ENCODE measurements at places on chromosomes 7 and 10.

DNA sequence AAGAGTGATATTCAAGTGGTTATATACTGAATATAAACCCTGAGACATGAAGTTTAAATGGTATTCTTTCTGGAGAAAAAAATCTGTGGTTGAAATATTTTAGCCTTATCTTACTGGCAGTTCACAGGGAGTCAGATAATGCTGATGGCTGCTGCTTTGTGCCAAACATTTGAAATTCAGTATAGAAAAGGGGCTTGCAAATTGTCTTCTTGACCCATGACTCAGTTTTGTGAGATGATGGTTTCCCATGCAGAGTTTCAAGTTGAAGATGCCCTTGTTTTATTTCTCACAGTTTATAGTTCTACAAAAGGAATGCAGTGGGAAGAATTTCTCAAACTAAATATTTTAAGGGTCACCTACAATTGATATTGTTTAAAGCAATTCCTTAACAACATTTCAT, 251.1 kb upstream of the MEOX2 start:
- DNase-seq: no peak

- no peak for DNase-seq
These were observed 23.2 kb downstream of the STEAP1B start for GRCh38 chr7:22476824-22477223.

- DNase-seq: no peak
These were observed 129.0 kb downstream of the ARHGAP22 start for GRCh38 chr10:48475943-48476278.

- DNase-seq: no peak
These were observed 71.1 kb downstream of the PTPRN2 start for GRCh38 chr7:158516524-158516923.

- no peak for DNase-seq
These were observed 10.4 kb downstream of the GRM3 start for GRCh38 chr7:86653919-86654659.

DNA sequence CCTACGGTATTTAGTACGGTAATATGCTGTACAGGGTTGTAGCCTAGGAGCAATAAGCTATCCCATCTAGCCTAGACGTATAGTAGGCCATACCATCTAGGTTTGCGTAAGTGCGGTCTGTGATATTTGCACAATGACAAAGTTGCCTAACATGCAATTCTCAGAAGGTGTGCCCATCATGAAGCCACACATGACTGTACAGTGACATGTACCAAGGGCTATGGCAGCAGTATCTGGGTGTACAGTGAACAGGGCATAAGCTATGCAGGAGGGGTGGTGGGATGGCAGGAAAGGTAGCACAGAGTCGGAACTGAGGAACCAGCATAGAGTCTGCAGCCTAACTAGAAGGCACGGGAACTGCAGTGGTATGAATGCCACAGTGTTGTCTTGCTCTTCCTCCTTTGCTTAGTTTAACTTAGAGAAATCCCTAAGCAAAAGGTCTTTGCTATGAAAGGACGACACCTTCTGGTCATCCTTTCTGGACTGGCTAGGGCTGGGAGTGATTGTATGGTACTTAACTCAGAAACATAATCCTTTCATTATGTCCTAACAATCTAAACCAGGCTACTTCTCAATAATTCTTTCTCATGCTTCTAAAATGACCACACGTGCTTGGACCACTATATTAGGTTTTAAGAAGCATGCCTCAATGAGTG, 93.5 kb downstream of the DYNC1I1 start:
- DNase-seq: no peak

GRCh38 chr7:2710286-2710655, 22.3 kb downstream of the AMZ1 start:
- no peak for DNase-seq

- DNase-seq: no peak
These were observed 201.3 kb upstream of the CDCA7L start for GRCh38 chr7:22146961-22147512.

DNA sequence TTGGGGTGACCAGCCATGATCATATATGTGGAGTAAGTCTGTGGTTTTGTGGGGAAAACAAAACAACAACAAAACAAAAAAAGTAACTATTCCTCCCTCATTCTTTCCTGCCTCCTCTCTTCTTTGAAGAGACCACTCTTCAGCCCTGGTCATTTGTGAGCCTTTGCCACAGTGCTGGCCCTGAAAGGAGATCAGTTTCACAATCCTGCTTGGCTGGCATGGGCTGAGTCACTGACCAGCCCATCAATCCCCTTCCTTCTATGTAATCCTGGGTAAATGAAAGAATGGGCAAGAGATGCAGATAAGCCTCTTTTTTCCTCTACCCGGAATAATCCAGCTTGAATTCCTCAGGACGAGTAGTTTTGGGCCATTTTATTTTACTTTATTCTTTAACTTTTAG, 13.6 kb downstream of the CSTF2T start:
- no peak for DNase-seq

DNA sequence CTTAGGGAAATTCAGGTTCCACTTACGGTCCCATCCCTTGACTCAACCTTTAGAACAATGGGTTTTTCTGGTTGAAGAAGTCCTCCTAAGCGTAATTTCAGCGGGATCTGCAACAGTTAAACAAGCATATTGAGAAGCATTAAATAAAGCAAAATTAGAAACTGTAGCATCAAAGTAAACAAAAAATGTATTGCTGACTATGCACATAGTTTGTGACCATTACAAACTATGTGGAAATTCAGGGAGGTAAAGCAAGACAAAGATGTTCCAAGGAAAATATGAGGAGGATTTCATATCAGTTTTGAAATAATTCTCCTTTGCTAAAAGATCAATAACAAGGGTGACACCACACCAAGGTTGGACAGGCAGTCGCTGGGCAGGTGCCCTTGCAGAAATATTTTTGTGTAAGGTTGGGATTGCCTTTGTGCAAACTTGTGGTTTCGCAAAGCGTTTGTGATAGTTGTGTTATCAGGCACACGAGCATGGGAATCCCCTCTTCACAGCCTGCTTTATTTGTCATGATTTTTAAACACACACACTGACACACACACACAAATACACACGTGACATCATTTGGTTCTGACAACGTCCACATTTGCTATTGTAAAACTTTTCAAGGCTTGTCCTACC, 5.4 kb upstream of the CYP3A5 start:
- no peak for DNase-seq

DNA sequence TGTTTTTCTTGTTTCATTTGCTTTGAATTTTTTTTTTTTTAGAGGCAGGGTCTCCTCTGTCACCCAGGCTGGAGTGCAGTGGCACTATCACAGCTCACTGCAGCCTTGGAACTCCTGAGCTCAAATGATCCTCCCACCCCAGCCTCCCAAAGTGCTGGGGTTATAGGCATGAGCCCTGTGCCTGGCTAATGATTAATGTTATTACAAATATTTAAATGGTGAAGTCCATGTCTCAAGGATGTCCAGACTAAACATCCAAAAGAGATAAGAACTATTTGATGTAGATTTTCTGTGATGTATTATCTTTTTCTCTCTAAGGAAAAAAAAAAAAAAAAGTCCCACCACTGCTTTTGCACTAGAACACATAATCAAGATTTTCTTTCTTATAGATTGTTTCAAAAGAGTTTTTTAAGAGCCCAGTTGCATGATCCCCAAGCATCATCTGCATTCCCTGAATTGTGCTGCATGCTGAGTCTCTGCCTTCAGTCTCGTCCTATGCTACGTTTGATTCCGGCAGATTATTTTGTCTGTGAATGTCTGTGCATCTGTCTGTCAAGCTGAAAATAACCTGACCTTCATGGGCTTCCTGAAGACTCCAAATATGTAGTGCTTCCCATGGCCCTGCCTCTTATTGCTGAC, 33.4 kb downstream of the MACROH2A2 start:
- DNase-seq: no peak

DNA sequence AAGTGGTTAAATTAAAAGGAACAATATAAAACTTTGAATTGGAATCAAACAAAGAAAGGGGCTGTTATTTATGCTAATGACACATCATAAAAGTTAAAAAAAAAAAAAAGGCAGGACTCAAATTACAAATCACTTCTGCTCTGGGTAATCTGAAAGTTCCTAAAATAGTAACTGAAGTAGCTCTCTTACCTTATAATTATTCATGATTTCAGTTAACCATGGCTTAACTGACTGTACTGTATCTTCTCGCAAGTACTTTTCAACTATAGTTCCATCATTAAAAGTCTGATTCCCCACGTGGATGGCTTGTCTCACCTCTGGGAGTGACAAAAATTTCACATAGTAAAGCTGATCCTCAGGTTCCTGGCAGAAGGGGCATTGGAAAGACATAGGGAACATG, 82.5 kb downstream of the CPVL start:
- DNase-seq: no peak

GRCh38 chr7:35987016-35987415, 166.0 kb upstream of the EEPD1 start:
- no peak for DNase-seq

- no peak for DNase-seq
These were observed 71.4 kb upstream of the ZNF438 start for GRCh38 chr10:31103112-31103511.

Measured in HS-5 (cell line).